ENCODE measurements at places on chromosomes 2 and 18.
A peak's percentile ranks its signal among the peaks of the same experiment; 100 is the strongest.

DNA sequence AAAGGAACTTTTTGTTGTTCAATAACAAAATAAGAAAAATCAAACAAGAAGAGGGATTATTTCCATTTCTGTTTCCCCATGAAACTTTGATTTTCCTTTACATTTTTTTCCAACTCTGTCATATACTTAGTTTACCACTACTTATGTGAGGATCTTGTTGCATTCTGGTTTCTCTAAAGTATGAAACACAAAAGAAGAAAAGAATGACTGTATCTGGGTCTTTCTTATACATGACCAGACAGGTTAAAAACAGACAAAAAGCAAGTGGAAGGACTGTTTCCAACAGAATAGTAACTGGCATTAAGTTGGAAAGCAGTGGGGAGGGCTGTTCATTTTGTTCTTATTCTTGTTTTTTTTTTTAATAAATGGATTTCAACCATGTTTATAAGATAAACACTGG lies 1207.8 kb upstream of the FAM98A start:
- DNase-seq: no peak

GRCh38 chr2:214577769-214578168 lies 166.9 kb downstream of the VWC2L start:
- no peak for DNase-seq

GRCh38 chr2:6254441-6254840 lies 562.3 kb downstream of the SOX11 start:
- no peak for DNase-seq

GRCh38 chr2:2879071-2879470 lies 498.5 kb downstream of the EIPR1 start:
- no peak for DNase-seq

GRCh38 chr18:76420898-76421684 lies 74.0 kb downstream of the ZNF516 start:
- DNase-seq: no peak

- no peak for DNase-seq
Observed at GRCh38 chr2:149513461-149513860, 74.1 kb downstream of the MMADHC start.

DNA sequence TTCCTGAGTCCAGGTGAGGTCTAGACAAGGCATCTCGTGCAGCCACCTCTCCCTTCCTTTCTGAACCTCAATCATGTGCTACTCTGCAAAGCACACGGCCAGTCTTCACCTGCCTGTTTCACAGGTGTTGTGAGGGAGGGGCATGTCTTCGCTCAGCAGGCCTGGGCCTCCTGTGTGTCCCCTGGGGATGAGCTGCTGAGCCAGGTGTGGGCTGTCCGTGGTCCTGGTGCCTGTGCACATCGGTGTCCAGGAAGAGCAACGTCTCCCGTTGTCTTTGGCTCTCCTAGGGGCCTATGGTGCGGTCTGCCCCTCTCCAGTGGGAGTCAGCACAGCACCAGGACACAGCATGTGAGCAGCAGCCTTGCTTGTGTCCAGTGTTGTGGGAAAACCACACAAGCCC lies 16.7 kb downstream of the ARHGEF4 start:
- no peak for DNase-seq

DNA sequence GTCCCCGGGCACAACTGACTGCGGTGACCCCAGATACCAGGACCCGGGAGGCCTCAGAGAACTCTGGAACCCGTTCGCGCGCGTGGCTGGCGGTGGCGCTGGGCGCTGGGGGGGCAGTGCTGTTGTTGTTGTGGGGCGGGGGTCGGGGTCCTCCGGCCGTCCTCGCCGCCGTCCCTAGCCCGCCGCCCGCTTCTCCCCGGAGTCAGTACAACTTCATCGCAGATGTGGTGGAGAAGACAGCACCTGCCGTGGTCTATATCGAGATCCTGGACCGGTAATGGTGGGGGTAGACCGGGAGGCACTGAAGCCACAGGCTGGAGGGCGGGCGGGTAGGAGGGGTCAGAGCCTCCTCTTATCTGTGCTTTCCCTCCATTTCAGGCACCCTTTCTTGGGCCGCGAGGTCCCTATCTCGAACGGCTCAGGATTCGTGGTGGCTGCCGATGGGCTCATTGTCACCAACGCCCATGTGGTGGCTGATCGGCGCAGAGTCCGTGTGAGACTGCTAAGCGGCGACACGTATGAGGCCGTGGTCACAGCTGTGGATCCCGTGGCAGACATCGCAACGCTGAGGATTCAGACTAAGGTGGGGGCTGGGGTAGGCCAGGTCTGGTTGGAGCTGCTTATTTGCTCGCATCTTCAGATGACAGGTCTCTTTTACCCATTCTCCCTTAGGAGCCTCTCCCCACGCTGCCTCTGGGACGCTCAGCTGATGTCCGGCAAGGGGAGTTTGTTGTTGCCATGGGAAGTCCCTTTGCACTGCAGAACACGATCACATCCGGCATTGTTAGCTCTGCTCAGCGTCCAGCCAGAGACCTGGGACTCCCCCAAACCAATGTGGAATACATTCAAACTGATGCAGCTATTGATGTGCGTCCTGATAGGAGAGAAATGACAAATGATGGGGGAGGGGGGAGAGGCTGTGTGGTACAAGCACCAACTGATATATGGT lies 780 bp downstream of the HTRA2 start:
- DNase-seq: peak; percentile 63

DNA sequence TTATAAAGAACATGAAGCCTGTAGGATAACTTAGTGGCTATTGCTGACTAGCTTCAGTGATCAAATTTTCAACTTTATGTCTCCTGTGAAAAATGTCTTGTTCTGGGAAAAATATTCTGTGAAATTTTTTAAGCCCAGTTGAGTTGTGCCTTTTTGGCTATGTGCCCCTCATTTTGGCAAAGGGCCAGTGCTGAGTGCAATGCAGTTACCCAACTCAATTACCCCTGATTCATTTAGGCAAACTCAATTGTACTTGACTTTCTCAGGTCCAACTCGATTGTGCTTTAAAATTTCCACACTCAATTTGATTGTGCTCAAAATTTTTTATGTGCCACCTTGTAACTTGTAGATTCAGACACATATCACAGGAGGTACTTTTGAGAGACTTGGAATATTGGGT lies 548.8 kb upstream of the NRP2 start:
- DNase-seq: no peak

DNA sequence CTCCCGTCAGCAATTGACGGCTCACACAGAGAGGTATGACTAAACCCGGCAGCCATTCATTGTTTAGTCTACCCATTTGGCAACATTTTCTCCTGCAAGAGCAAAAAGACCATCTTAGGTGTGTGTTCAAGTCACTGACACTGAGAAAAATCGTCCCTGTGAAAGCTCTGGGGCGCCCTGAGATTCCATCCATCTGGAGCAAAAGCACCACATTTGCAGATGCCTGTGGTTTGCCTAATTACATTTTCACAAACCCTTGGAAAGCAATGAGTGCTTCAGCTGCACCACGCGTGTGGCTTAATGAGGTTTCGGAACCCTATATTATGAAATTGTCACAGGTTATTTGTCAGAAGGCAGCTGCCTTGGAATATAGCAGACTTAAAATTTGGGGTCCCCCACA lies 110.7 kb upstream of the PTPRM start:
- DNase-seq: no peak

- no peak for DNase-seq
Observed at GRCh38 chr2:60440079-60440766, 113.2 kb downstream of the BCL11A start.

DNA sequence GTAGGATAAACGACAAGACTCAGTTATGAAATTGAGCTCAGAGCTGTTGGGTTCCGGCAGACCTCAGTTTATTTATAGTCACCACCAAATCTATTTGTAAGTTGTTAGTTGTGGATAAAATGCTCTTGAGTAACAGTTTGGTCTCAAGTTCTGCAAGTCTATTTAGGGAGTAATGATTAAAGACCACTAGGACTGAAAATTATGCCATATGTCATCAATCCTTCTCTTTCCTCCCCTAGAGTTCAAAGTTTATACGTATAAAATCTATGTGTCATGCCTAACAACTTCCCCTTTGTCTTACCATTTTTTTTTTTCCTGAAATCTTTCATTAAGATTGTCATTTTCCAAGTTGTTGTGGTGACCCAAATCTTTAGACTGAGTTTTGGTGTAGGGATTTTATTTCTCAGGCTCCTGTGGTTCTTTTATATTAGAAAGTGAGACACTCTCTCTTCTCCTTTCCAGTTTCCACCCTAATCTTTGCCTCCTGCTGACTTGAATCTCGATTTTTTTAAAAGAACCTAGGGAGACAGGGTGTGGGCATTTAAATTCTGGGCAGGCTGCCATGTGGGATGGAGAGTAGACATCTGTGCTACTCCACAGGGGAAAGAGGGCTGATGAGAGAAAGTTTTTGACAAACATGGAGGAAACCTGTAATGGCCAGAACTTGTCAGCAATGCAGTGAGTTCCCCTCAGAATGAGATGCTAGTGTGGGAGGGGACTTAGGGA lies 51.0 kb downstream of the LAMA3 start:
- no peak for DNase-seq

DNA sequence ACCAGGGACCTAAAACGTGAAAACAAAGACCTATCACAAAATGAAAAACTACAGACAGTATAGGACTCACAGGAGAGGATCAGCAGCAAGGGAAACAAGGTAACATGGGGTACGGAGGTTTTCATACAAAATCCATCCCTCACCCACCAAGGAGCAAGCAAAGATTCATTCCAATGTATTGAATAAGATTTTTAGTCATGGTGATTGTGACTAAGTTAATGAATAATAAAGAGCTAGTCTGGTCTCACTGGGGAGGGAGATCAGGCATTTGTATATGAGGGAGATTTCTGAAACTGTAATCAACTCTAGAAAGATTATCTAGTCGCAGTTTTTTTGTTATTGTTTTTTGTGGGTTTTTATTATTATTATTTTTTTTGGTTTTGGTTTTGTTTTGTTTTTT lies 336.5 kb upstream of the MMADHC start:
- DNase-seq: no peak

GRCh38 chr18:23934252-23934651 lies 80.3 kb upstream of the TTC39C start:
- no peak for DNase-seq

DNA sequence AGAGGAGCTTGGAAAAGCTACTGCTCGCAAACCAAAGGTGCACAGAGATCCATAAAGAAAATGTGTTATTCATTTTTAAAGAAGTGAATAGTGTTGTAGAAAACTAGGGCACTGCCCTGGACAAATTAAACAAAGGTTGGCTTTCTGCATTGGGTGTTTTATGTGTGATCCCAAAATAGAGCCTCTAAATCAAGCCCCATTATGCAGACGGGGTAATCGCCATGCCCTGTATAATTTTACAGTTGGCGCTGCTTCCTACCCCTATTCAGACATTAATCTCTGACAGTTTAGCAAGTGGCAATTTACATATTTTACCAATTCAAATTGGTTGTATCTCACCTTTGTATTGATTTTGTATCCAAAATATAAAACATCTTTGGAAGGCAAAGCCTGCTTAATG lies 109.1 kb downstream of the PID1 start:
- DNase-seq: no peak

All from activated CD4-positive, CD25-positive, alpha-beta regulatory T cell treated with anti-CD3 and anti-CD28 coated beads, Interleukin-2, amount 50 U/mL, for 72 hours (primary cell).